Ovary (tissue), 10 donors: ENCODE measurements at places on chromosomes 6 and 20. TPM values are rescaled to one million over a fixed set of nuclear protein-coding genes. Genes with fewer than 3 reads are reported as not detected.

- no peaks in the 10 kb centered on the region for H3K36me3 ChIP-seq
- H3K4me1 ChIP-seq = no peaks in the 10 kb centered on the region
- H3K27ac ChIP-seq = no peak overlapping the region
- H3K27me3 ChIP-seq = no peaks in the 10 kb centered on the region
- H3K4me3 ChIP-seq = no peak overlapping the region
Measured at GRCh38 chr20:48844996-48845395, 17.2 kb upstream of the PREX1 start.

DNA sequence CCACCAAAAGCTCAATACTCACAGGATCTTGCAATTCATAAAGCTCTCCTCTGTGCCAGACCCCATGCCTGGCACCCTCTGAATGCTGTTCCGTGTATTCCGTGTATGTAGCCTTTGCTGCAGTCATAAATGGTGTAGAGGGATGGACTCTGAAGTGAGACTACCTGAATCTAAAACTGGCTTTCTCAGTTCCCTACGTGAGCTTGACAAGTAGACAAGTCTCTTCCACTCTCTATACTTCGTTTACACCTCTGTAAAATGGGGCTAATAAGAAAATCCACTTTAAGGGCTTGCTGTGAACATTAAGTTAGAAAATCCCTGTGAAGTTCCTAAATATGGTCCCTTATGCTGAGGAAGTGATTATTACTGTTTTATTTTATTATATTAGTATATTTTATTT lies 31.5 kb downstream of the PPP1R16B start:
- no peak for DNase-seq
- H3K27ac ChIP-seq = no peak overlapping the region
- H3K36me3 ChIP-seq = no peaks in the 10 kb centered on the region
- H3K4me3 ChIP-seq = no peak overlapping the region
- H3K27me3 ChIP-seq = no peaks in the 10 kb centered on the region
- no peaks in the 10 kb centered on the region for H3K4me1 ChIP-seq

TGM3 gene
- 0.46 TPM for total RNA-seq

GRCh38 chr20:37407019-37407566 lies 61.2 kb downstream of the SRC start:
- H3K27ac ChIP-seq = no peak overlapping the region
- peaks cover 6% of the 10 kb centered on the region for H3K4me1 ChIP-seq
- no peaks in the 10 kb centered on the region for H3K27me3 ChIP-seq
- H3K36me3 ChIP-seq = no peaks in the 10 kb centered on the region

DNA sequence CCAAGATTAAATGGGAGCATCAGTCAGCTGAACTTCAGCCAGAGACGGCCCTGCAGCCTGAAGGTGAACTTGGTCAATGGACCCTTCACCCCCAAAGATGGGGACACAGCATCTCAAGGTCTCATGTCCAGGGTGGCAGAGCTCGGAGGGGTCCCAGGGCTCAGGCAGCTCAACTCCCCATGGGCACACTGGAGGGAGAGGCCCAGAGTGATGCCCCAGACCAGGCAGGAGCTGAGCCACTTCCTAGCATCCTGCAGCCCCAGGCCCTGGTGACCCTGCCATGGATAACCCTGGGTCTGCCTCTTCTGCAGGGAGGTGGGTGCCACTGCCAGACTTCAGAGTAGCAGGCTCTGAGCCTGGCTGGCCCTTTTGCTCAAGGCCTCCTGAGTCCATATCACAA lies 27.5 kb upstream of the EMILIN3 start:
- no peak overlapping the region for H3K4me3 ChIP-seq
- H3K4me1 ChIP-seq = peaks cover 16% of the 10 kb centered on the region
- H3K27me3 ChIP-seq = no peaks in the 10 kb centered on the region
- no peaks in the 10 kb centered on the region for H3K36me3 ChIP-seq

MAK gene
- total RNA-seq = 4.8 TPM

GRCh38 chr6:40909811-40910210 lies 129.2 kb downstream of the UNC5CL start:
- no peaks in the 10 kb centered on the region for H3K27me3 ChIP-seq
- DNase-seq = no peak
- no peak overlapping the region for H3K4me3 ChIP-seq
- H3K27ac ChIP-seq = no peak overlapping the region

- H3K4me3 ChIP-seq = no peak overlapping the region
- no peak for DNase-seq
- no peaks in the 10 kb centered on the region for H3K4me1 ChIP-seq
- H3K27ac ChIP-seq = no peak overlapping the region
- no peaks in the 10 kb centered on the region for H3K27me3 ChIP-seq
- H3K36me3 ChIP-seq = no peaks in the 10 kb centered on the region
Measured at GRCh38 chr20:35831029-35831428, 59.2 kb downstream of the PHF20 start.

LIME1 gene
- 7.5 TPM for total RNA-seq

DNA sequence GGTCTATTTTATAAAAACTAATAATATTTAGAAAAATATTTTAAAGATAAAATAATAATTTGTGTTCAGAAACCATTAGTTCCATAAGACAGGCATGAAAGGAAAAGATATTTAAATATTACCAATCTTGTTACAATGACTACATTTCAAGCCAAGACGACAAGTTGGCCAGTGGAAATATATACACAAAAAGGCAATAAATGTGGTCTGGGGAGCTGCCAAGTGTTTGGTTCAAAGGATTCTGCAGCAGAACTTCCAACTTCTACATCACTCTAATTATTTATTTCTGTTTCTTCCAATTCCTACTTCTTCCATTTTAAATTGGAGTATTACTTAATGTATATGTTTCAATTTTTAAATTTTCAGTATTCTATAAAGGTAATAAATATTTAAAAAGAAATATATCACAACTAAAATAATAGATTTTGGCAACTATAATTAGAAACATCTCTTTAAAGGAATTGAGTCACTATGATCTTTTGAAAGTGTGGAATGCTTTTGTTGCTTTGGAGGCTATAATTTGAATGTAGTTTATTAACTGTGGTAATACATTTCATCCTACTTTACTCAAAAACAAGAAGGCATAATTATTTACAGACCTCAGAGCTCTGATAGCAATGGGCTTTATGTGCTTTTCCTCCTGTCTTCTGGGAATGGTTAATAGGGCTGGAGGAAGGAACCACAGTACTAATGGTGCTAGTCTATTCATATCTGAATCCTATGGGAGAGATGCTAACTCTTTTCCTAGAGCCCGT lies 129.7 kb upstream of the FAM184A start:
- H3K4me1 ChIP-seq = no peaks in the 10 kb centered on the region
- H3K4me3 ChIP-seq = no peak overlapping the region
- H3K36me3 ChIP-seq = no peaks in the 10 kb centered on the region
- no peak for DNase-seq
- no peaks in the 10 kb centered on the region for H3K27me3 ChIP-seq
- H3K27ac ChIP-seq = no peak overlapping the region

DNA sequence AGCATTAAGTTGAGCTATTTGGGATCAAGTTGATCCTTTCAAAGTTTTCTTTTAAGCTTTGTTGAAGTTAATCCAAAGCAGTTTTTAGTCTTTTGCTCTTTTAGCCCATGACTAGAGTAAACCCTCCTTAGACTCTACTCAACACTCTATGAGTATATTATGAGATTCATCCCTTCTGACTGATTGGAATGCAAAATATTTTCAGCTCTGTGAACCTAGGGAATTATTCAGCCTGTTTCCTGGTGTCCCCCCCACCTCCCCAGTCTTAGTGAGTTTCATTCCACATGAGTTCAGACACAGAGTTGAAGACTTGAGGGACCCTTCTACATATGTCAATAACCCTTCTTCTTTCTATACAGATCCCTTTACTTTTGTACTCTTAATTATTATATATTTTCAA lies 413.7 kb downstream of the RFPL4B start:
- no peaks in the 10 kb centered on the region for H3K27me3 ChIP-seq
- DNase-seq = no peak
- H3K4me3 ChIP-seq = no peak overlapping the region
- H3K27ac ChIP-seq = no peak overlapping the region
- H3K36me3 ChIP-seq = no peaks in the 10 kb centered on the region

DNA sequence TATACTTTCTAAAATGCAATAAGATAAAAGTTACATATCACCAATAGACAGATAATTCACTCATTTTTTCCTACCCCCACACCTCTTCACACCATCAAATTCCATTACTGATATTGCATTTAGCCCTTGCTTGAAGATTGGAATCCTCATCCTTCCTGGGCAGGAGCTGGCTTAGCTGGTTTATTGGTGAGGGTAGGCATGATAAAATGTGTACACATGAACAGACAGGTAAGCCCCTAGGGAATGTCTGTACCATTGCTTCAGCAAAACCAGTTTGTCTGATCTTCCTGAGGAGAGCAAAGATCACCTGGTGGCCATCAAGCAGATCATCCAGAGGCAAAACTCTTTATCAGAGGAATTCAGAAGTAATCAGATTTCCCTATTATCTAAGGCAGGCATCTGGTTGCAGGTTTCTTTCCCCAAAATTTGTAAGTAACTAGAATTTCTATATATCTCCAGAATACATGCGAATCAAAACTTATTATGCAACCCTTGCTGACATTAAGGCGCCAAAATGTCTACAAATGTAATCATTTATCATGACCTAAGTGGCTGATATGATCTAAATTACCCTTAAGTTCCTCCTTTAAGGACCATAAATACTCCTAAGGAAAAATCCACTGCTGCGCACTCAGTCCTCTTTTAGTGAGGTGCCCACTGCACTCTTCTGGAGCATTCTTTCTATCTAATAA lies 6.6 kb upstream of the FABP7 start:
- no peaks in the 10 kb centered on the region for H3K36me3 ChIP-seq
- H3K4me3 ChIP-seq = no peak overlapping the region
- no peaks in the 10 kb centered on the region for H3K27me3 ChIP-seq
- no peak for DNase-seq
- no peaks in the 10 kb centered on the region for H3K4me1 ChIP-seq

PSMB1 gene
- total RNA-seq = 127 TPM

- no peaks in the 10 kb centered on the region for H3K36me3 ChIP-seq
- H3K27me3 ChIP-seq = no peaks in the 10 kb centered on the region
- H3K27ac ChIP-seq = no peak overlapping the region
- no peaks in the 10 kb centered on the region for H3K4me1 ChIP-seq
Measured at GRCh38 chr6:66321017-66321416, 614.0 kb upstream of the EYS start.
